ENCODE measurements at places on chromosomes 4 and X.

DNA sequence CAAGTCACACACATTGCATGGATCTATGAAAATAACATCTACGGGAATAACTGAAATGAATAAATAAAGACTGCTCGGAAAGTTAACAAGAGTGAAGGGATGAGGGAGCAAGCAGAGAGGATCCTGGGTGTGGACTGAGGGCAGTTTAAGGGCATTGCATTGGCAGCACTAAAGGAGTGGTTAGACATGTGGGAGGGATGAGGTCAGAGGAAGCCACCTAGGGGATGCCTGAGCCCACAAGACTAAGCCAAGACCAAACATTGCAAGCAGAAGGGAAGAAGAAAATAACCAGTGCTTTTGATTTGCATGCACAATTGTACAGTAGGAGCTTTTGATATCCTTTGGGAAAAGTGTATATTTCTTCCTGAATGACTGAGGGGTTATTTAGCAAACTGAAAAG, 106.1 kb downstream of the MSL3 start:
- DNase-seq: no peak

GRCh38 chrX:151384807-151385206, 12.2 kb upstream of the VMA21 start:
- DNase-seq: no peak

DNA sequence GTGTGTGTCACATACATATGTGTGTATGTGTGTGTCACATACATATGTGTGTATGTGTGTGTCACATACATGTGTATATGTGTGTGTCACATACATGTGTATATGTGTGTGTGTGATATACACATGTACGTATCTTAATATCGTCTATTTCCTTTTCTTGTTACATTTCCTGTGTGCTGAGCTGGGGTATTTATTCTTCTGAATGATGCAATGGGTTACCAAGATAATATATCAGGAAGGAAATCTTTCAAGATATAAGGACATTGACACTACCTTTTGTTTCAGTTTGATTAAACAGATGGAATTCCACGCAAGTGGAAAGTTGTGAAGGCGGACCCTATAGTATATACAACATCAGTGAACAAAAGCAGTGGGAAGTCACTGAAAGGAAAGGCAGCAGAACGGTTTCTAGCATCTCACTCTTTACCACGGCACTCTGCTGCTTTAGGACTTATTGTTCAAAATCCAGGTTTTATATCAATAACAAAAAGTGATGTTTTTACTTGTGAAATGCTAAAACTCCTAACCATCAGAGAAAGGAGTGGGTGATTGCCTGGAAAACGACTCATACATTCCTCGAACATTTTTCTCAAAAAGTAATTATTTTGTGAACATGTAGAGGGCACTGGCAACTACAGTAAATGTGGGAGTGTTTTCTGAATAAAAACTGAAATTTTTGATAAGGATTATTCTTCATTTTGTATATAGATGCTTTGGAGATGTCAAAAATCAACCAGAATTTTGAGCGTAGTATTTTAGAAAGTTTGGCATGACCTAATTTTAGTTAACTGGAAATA, 43.1 kb upstream of the IL21 start:
- DNase-seq: peak; percentile 58

- no peak for DNase-seq
Observed at GRCh38 chr4:8689741-8690140, 97.2 kb downstream of the CPZ start.

- DNase-seq: no peak
Observed at GRCh38 chr4:26964994-26965393, 104.4 kb downstream of the STIM2 start.
